ENCODE measurements at places on chromosomes 4 and X.

DNA sequence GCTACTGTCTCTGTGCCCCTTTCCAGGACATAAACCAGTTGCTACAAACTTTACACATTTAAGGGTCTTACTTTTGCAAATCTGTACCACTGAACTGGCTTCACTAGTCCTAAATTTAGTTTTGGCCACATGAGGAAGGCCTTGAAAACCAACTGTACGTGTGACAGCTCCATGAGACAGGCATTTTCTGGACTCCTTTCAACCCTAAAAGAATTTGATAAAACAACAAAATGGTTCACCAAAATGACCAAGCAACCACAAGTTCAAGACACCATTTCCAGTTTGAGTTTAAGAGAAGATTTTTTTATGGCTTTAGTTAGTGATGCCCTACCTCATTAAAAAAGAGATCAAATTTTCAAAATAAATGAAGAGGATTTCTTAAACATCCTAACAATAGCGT, 246.4 kb downstream of the ZNF674 start:
- DNase-seq, result no peak

- no peak for DNase-seq
Observed at GRCh38 chr4:186719925-186720694, 3.5 kb downstream of the FAT1 start.

- DNase-seq, result no peak
Observed at GRCh38 chr4:142516686-142517526, 329.2 kb downstream of the INPP4B start.

DNA sequence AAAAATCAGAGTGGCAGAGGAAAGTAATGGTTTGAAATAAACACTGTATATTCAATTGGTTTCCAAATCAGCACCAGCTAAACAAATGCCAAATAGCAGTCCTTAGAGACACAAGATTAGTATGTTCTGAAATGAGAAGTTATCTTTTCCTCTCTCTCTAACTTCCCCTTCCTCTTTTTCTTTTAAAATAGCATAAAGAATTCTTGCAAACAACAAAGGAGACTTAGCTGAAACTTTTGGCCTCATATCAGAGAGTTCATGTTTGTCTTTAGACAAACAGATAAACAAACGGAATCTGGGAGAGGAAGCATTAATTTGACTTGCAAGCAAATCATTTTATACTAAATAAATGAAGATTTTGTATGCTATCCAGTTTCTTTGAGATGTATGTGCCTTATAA, 399.0 kb downstream of the GBA3 start:
- no peak for DNase-seq

- no peak for DNase-seq
Observed at GRCh38 chr4:86398187-86398586, 38.3 kb upstream of the MAPK10 start.

DNA sequence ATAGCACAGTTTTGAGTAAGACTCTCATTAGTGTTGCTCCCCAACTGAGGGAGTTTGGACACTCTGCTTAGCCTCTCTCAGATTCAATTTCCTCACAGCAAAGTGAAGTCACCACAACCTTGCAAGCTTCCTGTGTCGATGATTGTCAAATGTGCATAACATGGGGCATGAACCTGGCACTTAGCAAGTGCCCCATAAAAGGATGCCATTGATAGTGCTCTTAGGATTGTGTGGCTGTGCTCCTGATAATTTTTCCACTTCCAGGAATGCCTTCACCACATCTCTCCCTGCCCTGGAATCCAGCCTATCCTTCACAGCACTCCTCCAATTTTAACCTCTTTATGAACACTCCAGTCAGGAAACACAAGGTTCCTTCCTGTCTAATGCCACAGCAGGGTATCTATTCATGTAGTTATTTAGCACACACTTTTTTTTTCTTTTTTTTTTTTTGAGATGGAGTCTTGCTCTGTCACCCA, 309.4 kb downstream of the PPP3CA start:
- DNase-seq, result no peak

- DNase-seq, result no peak
Observed at GRCh38 chrX:150063138-150063518, 124.8 kb upstream of the EOLA2 start.

- no peak for DNase-seq
Observed at GRCh38 chrX:141467442-141467841, 117.1 kb downstream of the SPANXA1 start.

DNA sequence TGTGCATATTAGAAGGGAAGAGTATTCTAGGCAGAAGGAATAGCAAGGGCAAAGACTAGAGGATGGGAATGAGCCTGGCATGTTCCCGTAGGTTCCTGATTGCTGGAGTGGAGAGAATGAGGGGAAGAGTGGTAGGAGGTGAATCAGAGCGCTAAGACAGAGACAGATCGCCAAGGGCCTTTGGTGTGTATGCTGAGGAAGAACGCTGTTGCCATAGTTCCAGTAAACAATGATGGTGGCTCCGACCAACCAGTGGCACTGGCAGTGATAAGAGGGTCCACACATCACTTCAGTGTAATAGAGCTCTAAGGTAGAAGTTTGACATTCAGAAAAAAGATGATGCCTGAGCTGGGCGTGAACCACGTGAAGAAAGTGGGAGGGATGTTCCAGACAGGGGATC, 966 bp downstream of the TBC1D25 start:
- DNase-seq, result no peak

DNA sequence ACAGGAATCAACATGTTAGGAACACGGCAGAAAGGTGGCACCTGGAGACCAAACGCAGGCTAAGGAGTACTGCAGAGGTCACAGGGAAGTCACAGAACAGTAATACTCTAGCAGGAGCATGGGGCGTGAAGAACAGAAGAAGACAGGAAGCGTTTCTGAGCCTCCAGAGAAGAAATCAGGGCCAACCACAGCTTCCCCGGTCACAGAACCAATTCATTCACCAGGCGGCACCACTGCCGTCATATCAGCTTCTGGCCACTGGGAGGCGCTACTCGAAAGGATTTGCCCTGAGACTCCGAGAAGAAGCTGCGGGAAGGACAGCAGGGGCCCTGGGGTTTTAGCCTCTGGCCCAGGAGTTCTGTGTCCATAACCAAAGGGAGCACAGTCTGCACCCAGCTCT, 78.0 kb upstream of the DRD5 start:
- DNase-seq, result peak; percentile 28

GRCh38 chr4:186134257-186134656, 29.8 kb downstream of the FAM149A start:
- DNase-seq, result no peak

DNA sequence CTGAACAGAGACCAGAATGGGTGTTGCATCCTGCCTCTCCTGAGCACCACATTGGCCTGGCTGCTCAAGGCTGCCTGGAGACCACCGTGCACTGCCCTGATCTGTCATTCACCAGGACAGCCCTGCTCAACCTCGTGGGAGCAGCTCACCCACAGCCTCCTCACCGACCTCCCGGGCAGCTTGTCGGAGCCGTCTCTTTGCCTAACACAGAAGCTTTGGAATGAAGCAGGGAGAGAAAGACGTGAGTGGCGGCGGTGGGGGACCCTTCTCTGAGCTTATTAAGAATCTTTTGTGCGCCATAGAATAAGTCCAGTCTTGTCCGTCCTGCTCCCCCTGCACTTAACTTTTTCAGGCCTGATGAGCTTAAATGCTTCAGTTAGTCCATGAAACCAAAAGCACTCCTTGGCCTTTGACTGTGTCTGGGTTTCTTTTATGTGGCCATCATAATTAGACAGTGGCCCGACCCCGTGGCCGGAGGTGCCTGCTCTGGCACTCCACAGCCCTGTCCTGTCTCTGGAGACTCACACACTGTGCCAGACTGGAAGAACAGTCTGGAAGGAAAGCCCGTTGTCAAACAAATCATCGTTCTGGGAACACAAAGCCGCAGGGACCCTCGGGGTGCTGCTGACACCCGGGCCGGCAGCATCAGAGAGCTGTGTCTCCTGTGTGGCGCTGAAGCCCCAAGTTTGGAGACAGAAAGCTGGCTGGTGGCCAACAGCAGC, 192.8 kb downstream of the BCOR start:
- DNase-seq, result no peak

- DNase-seq, result no peak
Observed at GRCh38 chr4:124964251-124964650, 251.7 kb upstream of the ANKRD50 start.

GRCh38 chrX:8887004-8887403, 85.8 kb upstream of the FAM9A start:
- no peak for DNase-seq

DNA sequence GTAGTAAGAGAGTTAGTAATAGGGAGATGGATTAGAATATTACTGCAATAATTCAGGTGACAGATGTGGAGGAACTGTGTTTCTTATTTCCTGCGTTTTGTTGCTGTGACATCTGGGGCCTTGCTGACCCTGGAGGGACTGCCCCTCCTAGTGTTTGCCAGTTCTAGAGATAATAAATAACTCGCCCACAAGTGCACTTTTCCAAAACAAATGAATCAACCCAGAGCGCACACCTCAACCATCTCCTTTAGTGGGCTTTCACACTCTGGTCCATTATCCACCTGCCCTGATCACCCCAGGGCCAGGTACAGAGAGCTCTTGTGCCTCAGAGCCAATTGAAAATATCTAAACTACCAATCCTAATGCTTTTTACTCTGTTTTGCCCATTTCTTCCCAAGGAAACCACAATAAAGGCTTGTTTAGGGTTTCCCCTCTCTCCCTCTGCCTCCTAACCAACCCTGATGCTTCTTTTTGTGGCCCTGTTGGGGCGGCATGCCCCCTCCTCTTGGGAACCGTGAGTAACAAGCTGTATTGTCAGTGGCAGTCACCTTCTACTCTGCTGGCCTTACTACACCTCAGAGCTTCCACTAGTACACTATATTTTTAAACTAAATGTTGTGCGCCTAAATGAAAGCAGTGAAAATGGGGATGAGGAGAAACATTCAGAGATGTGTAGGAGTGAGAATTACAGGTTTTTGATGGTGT, 270.5 kb downstream of the TENM3 start:
- no peak for DNase-seq

- no peak for DNase-seq
Observed at GRCh38 chr4:6271206-6271605, 1.6 kb downstream of the WFS1 start.

- DNase-seq, result no peak
Observed at GRCh38 chr4:159278399-159278798, 175.5 kb downstream of the RAPGEF2 start.

GRCh38 chr4:8870647-8871416, 807 bp downstream of the HMX1 start:
- no peak for DNase-seq

GRCh38 chr4:7708981-7709380, 230.7 kb downstream of the AFAP1 start:
- no peak for DNase-seq

DNA sequence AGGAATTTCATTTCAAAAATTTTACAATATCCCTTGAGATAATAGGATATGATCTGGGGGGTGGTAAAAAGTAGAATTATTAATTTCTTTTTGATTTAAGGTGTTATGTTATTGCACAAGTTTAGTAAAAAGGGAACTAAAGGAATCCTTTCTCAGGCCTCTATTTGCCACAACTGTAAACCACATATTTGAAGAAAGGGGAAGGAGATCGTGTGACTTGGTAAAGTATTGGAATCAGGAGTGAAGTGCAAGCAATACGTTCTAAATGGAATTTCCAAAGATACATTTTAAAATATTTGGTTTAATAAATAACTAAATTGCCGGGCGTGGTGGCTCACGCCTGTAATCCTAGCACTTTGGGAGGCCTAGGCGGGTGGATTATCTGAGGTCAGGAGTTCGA, 35.3 kb upstream of the SCRG1 start:
- DNase-seq, result no peak

GRCh38 chr4:38532908-38533499, 131.0 kb upstream of the KLF3 start:
- no peak for DNase-seq

DNA sequence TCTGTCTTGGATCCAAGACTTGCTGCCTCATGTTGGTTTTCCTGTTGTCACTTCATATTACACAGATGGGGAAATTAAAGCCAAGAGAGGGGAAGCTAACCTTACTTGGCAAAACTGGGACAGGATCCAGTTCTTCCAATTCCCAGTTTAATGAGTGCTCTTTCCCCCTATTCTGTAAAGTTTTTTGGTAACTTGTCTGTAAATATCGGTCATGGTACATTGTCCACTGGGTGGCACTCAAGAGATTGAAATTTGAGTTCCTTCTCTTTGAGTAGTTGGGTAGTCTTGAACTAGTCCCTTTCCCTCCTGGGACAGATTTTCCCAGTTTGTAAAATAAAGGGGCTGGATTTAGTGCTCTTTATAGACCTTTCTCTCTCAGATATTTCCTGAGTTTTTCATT, 12.4 kb upstream of the EOLA2 start:
- no peak for DNase-seq

GRCh38 chr4:107600983-107601382, 119.1 kb downstream of the PAPSS1 start:
- DNase-seq, result no peak

DNA sequence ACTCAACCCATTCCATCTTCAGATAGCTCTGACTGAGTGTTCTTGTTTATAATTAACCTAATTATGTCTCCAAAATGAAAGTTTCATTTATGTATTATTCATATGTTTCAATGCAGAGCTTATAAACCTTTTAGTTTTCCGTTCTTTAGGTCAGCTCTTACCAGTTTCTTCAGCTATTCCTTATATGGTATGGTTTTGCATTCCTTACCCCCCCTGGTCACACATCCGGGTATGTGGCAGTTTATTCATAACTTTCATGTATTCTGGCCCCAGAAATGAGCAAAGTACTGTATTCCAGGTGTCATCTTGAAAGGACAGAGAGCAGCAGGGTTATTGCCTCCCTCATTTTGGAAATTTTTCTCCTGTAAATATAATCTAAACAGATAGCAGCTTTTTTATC, 16.8 kb upstream of the IGSF1 start:
- no peak for DNase-seq

- no peak for DNase-seq
Observed at GRCh38 chrX:53294024-53294648, 12.8 kb upstream of the IQSEC2 start.

DNA sequence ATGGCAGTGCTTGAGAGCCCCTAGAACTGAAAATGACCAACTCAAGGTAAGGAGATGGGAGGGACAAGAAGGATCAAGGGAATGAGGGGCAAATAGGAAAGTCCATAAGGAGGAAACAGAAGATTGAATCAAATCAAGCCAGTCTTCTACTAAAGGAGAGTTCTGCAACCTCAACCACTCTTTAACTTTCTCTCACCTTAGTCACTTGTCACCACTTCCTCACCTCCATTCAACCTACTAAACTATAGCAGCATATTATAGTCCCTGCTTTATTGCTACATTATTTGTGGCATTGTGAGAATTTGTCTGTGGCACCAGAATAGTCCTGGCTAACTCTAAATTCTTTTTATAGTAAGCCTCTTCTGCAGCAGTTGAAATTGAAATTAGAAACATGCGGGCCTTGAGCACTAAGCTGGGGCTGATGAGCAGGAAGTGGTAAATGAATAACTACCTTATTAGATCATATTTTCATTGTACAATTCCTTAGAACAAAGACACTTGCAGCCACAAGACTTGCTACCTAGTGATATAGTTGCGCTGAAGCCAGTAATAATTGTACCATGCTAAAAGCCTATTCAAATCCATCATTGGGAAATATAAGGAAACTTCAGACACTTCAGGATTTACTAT, 336.9 kb downstream of the ZNF674 start:
- no peak for DNase-seq

- no peak for DNase-seq
Observed at GRCh38 chr4:4752025-4752424, 107.4 kb upstream of the MSX1 start.

- DNase-seq, result no peak
Observed at GRCh38 chr4:25667931-25668557, 12.4 kb downstream of the SLC34A2 start.

- DNase-seq, result no peak
Observed at GRCh38 chr4:17719106-17719505, 62.3 kb downstream of the FAM184B start.

- no peak for DNase-seq
Observed at GRCh38 chr4:181569553-181569952, 673.6 kb upstream of the TENM3 start.
